Stimulated activated CD8-positive, alpha-beta memory T cell treated with anti-CD3 and anti-CD28 coated beads, Interleukin-4, amount 100 ng/mL, for 4 hours (primary cell): ENCODE measurements at places on chromosomes 4 and X.

DNA sequence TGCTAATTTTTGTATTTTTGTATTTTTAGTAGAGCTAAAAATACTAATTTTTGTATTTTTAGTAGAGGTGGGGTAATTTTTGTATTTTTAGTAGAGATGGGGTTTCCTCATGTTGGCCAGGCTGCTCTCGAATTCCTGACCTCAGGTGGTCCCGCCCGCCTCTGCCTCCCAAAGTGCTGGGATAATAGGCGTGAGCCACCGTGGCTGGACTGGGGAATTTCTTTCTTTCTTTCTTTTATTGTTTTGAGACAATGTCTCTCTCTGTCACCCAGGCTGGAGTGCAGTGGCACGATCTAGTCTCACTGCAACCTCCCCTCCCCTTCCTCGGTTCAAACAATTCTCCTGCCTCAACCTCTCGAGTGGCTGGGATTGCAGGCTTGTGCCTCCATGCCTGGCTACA is 83.0 kb downstream of the FAM193A start:
- no peak for DNase-seq

- no peak for DNase-seq
Observed at GRCh38 chrX:20857746-20858145, 516.5 kb upstream of the CNKSR2 start.

DNA sequence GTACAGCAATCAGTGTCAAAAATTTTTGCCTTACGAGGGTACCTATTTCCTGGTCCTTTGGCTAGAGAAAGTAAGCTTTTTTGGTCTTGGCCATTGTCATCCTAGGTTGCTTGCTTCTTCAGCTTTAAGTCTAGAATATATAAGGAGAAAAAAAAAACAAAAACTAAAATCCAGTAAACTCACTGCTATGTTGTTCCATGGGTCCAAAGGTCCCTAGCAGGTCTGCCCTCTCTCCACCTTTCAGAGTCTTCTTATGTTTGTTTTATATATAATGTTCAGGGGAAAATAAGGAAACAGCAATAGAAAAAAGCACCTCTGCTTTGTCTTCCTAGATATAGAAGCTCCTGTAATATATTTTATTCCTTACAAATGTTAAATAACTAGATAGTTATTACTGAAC is 18.1 kb upstream of the BMP2K start:
- DNase-seq, result no peak

DNA sequence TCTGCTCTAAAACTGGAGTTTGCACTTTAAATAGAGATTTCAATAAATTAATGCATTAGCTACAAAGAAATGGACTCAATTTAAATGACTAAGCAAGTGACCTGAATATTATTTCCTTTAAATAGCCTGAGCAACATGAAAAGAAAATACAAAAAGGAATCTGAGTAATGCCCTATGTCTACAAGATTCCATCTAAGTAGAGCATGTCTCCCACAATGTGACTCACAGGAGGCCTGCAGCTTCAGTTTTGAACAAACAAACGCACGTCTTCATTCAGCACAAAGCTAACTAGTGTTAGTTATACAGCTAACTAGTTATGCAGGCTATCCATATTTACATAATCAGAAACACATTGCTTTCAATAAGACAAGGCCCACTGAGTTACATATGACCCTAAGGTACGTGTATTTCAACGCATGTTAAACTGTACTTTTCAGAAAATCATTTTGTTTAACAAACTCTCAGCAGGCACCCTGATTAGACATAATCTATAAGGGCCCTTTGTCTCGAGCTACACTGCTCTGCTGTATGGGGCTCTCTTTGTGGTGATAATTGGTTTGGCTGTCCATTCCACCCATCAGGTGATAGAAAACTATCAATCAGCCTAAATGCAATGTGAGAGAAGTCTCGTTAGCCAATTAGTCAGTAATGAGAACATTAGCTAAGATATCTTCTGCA is 116.5 kb downstream of the MAML3 start:
- DNase-seq, result no peak

DNA sequence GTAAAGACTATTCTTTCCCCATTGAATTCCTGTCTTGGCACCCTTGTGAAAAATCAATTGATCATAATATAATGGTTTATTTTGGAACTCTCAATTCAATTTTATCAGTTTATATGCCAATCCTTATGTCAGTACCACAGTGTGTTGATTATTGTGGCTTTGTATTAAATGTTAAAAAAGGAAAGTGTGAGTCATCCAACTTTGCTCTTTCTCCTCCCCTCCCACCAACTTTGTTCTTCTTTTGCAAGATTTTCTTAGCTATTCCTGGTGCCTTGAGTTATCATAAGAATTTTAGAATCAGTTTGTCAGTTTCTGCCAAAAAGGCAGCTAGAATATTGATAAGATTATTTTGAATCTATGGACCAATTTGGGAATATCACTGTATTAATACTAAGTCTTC is 11.2 kb upstream of the RNF175 start:
- no peak for DNase-seq

DNA sequence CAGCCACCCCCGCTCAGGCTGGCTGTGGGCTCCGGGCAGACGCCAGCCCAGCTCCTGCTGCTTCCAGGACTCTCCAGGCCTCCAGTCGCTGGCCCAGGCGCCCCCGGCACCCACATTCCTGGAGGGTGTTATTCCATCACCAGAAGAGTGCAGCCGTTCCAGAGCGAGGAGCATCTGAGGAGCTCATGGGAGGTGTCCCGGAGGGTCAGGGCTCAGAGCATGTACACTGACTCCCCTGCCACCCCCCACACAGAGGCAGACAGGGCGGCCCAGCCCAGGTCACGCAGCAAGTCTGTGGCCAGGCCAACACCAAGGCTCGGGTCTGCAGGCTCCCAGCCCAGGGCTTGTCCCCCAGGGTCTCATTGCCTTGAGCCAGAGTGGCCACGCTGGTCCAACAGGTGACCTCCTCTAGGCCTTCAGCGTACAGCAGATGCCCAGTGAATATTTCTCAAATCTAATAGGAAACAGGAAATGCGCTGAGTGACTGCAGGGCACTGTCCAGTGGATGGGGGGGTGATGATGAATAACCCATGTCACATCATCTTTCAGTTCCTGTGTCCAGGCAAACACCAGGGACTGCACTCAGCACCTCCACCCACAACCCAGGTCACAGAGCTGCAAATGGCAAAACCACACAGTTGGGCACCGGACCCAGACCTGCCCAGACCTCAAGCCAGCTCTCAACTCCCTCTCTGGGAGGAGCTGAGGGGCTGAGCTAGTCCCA is 37.2 kb downstream of the ABLIM2 start:
- no peak for DNase-seq

- DNase-seq, result no peak
Observed at GRCh38 chrX:84441143-84441542, 61.1 kb downstream of the HDX start.

DNA sequence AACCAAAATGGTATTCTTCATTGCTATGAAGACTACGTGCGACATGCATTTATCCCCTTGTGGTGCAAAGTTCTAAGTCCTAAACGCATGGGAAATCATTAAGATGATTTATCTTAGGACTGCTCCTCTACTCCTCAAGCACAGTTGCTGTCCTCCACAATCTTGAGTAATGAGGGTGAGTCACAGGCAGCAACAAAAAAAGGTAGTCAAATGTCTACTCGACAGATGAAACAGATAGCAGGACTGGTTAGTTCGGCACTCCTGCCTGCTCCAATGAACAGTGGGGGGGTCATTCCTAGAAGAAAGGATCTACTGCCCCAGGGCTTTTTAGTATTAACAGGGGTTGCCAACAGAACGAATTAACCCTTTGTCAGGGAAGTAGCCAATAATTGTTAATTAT is 233.7 kb upstream of the FGF13 start:
- no peak for DNase-seq

GRCh38 chr4:21469438-21470300 is 478.9 kb downstream of the KCNIP4 start:
- no peak for DNase-seq

- no peak for DNase-seq
Observed at GRCh38 chrX:38336538-38337240, 9.4 kb upstream of the RPGR start.
